ENCODE measurements at places on chromosomes 11 and 22. TPM values are rescaled to one million over a fixed set of nuclear protein-coding genes. Genes with fewer than 3 reads are reported as not detected.

CHADL gene
- total RNA-seq = 1.2 TPM

PEX16 gene
- total RNA-seq = 64.1 TPM

GPR137 gene
- total RNA-seq = 26.0 TPM

LRRC56 gene
- 5.8 TPM for total RNA-seq

QSER1 gene
- 9.4 TPM for total RNA-seq

PRAME gene
- not detected for total RNA-seq

B3GAT1 gene
- total RNA-seq = 1.9 TPM

HBD gene
- total RNA-seq = not detected

SLC7A4 gene
- not detected for total RNA-seq

TMEM45B gene
- total RNA-seq = 1.1 TPM

DMC1 gene
- total RNA-seq = not detected

ABCG4 gene
- not detected for total RNA-seq

C11orf86 gene
- not detected for total RNA-seq

APLNR gene
- total RNA-seq = not detected

Data from CD4-positive, CD25-positive, alpha-beta regulatory T cell (primary cell).